ENCODE measurements at places on chromosomes 4 and X.

DNA sequence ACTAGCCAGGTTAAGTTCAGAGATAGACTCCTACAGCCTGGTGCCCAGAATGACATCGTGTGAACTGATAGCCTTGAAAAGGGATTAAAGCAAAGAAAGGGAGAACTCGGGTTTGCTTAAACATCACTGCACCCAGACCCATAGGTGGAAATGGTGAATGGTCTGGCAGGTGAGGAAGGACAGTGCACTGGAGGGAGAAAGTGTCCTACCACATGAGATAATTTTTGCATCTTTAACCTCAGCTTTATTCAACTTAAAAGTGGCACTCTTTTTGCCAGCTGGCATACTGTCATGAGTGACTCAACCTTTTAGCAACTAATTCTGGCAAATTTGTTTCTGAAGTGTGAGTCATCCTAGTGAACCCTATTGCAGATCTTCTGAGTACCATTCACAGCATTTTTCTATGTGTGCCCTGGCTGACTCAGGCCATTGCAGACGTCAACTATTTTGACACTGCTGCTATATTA is 53.0 kb upstream of the DAPP1 start:
- peak; percentile 80 for DNase-seq

DNA sequence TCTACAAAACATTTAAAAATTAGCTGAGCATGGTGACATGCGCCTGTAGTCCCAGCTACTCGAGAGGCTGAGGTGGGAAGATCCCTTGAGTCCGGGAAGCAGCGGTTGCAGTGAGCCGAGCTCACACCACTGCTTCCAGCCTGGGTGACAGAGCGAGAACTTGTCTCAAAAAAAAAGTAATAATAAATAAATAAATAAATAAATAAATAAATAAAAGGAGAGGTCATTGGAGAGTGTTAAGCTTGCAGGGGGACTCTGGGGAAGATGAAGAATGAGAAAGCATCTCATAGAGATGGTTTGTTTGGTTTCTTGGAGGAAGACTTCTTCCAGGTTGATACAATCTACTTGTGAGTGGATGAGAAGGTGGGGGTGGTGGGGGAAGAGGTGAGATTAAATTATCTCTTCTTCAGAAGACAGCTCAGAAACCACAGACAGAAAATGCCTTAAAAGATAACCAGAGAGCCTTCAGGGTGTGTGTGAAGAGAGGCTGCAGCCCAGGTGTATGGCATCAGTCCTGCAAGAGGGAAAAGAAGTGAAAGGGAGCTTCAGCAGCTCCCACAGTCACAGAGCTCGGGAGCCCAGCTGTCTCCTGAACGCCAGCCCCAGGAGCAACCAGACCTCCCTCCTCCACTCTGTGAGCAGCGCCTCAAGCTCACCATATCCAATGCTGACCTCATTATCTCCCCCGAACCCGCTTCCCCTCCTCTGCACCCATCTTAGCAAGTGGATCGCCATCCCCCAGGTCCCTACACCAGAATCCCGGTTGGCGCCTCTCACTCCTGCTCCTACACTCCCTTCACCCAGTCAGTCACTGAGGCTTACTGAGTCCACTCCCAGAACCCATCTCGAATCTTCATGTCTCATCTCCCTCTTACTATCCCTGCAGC is 48.2 kb downstream of the RBM47 start:
- DNase-seq, result no peak

DNA sequence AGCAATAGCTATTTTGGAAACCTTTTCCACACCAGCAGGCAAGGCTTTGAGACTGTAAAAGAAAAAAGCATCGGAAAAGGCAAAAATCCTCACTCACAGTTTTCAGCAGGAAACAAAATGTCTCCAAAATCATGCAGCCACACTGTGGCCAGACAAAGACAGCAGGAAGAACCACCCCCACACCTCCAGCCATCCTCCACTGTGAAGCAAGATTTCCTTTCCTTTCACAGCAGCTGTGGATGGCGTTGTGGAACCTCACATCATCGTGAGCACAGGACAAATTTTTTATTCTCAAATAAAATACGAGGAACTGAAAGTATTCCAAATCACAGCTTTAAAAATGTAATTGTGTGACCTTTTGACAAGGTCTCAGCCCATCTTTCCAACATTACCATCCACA is 351.7 kb upstream of the NOCT start:
- no peak for DNase-seq

GRCh38 chrX:130772105-130772775 is 130.8 kb downstream of the ENOX2 start:
- DNase-seq, result peak; percentile 32

DNA sequence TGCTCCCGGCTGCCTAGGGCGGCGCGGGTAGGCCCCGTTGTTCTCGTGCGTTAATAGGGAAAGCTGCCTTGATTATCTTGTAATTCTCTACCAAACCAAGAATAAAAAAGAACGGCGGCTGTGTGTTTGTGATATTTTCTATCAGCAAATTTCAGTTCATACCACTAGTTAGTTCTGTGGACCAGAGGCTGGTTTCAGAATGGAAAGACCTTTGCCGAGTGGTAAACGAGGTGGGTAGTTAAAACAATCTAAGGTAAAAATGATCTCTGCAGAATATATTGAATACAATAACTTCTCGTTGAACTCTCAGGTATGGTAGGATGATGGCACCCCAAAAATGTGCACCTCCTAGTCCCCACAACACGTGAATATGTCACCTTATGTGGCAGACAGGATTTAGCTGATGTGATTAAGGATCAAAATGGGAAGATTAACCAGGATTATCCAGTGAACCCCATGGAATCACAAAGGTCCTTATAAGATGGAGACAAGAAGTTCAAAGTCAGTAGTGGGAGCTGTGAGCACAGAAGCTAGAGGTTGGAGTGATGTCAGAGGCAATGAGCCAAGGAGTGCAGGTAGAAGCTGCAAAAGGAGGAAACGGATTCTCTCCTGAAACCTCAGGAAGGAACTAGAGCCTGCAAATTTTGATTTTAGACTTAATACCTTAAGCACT is 574 bp upstream of the CFAP97 start:
- no peak for DNase-seq

DNA sequence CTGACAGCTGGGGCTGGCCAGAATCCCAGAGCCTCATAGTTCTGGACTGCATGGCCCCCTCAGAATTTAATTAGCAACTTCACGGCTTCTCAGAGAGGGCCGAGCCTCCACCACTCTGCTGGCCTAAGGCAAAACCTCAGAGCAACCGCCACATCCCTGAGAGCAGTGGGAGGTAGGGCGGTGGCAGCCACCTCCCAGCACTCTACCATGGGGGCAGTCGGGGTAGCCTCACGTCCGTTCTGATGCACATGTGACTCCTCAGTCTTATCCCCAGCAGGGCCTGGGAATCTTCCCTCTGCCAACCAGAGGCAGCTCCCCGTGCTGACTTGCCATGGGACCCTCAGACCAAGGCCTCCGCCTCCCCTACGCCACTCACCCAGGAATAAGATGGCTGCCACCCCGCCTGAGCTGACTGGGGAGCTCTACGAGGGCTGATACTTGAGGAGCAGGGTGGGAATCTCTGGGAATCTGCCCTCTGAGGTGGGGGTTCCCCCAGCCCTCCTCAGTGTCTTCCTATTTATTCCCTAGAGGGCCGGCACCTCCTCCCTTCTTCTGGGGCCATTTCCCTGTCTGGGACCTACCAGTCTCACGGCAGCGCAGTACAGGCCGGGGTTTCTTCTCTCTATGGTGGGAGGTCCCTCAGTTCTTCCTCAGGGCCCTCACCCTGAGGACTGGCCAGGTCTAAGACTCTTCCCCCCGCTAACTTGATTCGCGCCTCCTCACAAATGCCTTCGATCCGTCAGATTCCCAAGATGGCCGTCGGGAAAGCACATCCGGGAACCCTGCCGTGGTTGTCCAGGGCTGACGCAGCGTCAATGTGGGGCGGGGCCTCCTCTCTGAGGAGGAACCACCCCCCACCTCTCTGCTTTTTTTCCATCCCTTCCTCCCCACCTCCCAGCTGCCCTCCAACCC is at the start of gene MAGEC2:
Gene MAGEC2, minus strand, starts transcription at position 769 of the 912 bp plus-strand sequence. CDS start 1,303 bp downstream, outside the sequence.
- DNase-seq, result no peak

Data from AG09309 (cell line).